ENCODE measurements at places on chromosomes 5 and 9.

DNA sequence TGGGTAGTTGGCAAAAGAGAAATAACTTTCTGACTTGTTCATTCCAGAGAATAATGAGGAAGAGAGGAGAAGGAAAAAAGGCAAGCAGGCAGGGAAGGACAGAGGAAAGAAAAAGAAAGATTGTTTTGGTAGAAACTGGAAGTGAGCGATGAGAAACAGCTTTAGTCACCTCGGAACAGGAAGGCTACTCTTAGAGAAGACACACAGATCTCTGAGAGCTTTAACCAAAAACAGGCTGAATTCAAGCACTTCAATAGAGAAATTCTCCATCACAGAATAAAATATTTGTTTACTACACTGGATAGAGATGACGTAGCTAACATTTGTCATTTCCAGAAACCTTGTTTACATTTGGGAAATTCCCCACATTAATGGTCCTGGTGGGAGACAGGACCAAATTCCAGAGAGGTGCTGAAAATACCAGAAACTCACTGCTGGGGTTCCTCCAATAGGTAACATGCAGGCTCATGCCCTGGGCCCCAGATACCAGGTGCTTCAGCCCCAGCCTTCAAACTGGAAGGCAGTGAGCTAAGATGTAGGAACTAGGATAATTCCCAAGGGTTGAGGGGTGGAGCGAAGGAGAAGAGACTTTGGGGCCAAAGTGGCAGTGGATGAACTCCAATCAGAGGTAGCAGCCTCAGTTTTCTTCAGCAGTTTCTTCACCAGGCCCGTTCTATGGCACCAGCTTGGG lies 227.7 kb upstream of the GRAMD2B start:
- no peak for DNase-seq

GRCh38 chr5:89308606-89309040 lies 425.6 kb upstream of the MEF2C start:
- no peak for DNase-seq

GRCh38 chr5:180959661-180960060 lies 29.0 kb upstream of the BTNL3 start:
- DNase-seq = no peak

DNA sequence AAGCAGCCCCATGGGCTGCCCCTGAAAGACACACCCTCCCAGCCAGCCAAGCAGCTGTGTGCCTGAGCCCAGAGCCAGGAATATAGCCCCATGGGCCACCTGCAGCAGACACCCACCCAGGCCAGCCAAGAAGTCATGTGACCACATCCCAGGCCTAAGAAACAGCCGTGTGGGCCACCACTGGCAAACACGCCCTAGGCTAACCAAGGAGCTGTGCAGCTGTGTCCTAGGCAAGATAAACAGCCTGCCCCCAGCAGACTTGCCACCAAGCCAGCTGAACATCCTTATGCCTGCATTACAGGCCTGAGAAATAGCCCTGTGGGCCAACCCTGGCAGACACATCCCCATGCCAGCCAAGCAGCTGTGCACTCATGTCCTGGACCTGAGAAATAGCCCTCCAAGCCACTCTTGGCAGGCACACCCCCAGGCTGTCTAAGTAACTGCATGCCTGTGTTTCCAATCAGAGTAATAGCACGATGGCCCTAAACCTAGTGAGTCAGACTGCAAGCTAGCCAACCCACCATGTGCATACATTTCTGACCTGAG lies 143.0 kb downstream of the ADAMTS6 start:
- no peak for DNase-seq

- DNase-seq = no peak
Observed at GRCh38 chr5:60538426-60538825, 161.5 kb downstream of the DEPDC1B start.

GRCh38 chr5:57986761-57987341 lies 473.0 kb downstream of the PLK2 start:
- no peak for DNase-seq

DNA sequence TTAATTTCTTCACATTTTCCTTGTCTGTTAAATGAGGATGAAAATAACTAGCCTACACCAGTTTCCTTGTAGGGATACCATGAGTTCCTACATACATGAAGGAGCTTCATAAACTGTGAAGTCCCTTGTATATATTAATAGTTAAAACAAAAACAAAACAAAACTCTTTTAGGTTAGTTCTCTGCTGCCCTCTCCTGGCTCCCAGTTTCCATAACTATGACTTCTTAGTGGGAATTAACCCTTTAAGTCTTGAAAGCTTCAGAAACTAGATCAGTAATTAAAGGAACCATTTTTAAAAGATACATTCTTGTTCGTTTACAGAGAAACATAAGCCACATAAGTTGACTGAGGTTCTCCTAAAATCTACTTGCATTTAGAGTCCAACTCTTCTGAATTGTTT lies 500.0 kb upstream of the C9orf72 start:
- DNase-seq = peak; percentile 15

DNA sequence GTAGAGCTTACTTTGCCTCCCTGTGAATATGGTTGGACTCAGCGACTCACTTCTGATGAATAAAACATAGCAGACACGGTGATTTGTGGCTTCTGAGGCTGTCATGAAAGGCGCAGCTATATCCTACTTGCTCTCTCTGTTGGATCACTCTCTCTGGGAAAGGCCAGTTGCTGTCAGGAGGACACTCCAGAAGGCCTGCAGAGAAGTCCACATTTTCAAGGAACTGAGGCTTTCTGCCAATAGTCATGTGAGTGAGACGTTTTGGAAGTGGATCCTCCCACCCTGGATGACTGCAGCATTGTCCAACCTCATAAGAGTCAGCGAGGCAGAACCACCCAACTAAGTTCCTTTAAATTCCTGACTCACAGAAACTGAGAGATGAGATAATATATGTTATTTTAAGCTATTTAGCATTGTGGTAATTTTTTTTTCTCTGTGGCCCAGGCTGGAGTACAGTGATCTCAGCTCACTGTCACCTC lies 156.0 kb upstream of the MAST4 start:
- no peak for DNase-seq

DNA sequence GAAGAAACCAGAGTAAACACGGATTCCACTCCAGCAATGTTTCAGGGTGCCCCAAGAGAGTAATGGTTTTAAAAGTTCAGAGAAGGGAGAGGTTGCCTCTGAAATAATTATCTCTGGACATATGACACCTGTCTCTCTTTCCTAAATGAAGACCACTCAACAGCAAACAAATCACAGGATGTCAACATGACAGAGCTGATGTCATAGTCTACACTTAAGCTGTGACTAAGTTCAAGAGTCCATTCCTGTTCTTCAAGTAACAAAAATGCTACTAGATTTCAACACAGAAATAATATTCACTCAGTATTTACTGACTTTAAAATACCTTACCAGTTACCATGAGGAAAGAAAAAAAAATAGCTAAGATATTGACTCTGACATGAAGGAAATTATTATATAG lies 44.7 kb upstream of the SLC30A5 start:
- no peak for DNase-seq

DNA sequence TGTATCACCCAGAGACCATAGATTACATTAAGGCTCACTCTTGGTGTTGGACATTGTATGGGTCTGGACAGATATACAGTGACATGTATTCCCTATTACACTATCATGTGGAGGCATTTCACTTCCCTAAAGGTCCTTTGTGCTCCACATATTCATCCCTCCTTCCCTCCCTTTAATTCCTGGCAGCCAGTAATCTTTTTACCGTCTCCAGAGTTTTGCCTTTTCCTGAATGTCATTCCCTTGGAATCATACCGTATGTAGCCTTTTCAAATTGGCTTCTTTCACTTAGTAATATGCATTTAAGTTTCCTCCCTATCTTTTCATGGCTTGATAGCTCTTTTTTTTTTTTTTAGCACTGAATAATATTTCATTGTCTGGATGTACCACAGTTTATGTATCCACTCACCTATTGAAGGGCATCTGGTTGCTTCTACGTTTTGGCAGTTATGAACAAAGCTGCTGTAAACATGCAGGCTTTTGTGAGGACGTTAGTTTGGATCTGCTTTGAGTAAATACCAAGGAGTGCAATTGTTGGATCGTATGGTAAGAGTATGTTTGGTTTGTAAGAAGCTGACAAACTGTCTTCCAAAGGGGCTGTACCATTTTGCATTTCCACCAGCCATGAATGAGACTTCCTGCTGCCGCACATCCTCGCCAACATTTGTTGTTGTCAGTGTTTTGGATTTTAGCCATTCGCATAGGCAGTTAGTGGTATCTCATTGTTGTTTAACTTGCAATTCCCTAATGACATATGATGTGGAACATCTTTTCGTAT lies 122.1 kb upstream of the SMIM23 start:
- DNase-seq = no peak

DNA sequence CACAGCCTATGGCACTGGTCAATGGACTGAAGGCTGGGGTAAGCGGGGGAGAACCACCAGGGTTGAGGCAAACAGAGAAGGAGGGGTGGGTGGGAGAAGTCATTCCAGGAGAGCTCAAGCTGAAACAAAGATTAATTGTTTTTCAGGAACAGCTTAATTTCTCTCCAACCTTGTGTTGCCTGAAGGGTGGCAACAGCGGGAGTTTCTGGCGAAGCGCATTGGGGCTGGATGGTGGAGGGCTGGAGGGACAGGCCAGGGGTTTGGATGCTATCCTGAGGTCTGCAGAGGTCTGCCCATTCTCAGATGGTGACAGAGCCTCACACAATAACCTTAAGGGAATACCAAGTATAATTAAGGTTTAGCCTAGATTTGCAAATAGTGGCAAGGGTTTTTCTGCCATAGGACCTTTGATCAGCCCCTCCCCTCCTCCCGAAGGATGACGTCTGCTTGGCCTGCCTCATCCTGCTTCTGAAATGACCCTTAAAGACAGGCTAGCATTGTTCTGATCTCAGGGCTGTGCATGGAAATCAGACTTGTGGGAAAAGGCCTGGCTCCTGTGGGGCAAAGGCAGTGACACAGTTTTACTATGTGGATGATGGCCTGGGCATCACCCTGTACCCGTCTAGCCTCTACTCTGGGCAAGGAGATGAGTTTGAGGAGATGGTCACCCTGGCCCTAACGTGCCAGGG lies 32.7 kb downstream of the PSD2 start:
- no peak for DNase-seq

DNA sequence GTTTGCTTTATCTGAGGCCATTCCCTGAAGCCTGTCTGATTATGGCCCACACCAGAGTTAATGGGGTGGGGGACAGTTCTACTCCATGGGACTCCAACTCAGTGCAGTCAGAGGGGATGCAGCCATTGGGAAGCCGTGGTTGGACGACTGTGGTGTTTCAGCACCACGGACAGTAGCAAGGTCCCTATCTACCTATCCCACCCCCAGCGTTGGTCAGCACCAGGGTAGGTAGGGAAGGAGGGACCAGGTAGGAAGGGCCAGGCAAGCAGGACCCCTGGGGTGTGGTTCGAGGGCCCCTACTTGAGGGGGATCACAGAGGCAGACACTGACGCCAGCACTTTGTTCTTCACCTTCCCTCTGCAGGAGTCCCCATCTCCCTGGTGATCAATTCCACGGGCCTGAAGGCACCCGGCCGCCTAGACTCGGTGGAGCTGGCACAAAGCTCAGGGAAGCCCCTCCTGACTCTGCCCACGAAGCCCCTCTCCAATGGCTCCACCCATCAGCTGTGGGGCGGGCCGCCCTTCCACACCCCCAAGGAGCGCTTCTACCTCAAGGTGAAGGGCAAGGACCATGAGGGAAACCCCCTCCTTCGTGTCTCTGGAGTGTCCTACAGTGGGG lies 33.2 kb downstream of the HMCN2 start:
- DNase-seq = no peak

DNA sequence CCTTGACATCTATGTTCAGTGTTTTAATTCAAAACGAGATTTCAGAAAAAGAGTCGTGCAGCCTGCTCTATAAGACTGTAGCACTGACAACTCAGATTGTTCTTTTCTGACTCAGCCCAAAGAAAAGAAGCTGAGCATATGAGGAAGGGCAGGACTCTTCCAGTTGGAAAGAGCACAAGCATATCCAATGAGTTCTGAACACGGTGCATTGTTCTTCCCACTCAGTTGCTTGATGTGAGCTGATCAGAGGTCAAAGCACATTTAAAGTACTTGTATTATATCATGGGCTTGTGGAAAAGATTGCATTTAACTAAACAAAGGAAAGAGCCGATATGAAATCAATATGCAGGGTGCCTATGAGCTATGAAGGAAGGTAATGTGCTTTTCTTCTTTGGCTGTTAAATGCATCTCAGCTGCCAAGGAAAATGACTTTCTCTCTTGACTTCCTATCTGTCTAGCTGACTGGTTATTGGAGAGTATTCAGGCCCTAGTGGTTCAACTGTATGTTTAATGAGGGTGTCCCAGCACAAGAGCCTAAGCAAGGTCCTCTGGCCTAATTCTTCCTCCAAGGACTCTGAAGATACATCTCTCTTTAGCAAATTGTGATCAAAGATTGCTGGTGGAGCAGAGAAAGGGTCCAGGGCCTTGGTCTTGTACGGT lies 226.6 kb upstream of the PPP1R2B start:
- no peak for DNase-seq

- no peak for DNase-seq
Observed at GRCh38 chr9:70411121-70411929, 3.1 kb downstream of the KLF9 start.

DNA sequence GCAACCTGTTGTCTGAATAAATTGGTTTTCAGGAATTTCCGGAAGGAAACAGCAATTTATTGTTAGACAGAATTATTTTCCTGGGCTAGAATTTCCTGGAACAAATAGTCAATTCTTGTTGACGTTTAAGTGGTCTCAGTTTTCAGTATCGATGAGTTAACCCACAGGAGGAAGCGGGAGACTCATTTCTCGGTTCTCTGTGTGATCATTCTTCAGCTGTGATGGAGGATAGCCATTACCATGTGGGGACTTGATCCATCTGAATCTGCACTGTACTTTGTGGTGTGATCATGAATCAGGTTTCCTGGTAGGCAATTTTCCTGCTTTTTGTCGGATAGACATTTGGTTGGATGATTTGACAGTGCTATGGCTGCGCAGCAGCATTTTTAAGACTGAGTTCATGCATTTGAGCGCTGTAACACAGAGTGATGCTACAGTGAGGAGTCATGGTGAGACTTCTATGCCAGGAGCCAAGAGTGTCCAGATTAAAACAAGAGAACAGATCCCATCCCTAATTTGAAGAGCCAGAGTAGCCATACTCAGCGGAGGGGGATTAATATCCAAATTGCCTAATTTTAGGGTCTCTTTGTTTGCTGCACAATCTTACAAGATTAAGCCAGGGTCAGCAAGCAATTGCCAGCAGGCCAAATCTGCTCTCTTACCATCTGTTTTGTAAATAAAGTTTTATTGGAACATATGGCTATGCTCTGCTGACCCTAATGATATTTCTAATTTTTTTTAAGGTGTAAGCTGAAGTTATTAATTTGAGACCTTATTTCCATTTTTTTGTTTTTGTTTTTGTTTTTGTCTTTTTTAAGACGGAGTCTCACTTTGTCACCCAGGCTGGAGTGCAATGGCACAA lies 355.9 kb downstream of the RAB3C start:
- no peak for DNase-seq

Measured in NCI-H774 (cell line).